Esophagus squamous epithelium (tissue), 5 donors: ENCODE measurements at places on chromosomes 6 and 20.

- DNase-seq = no peak
These were observed 226.1 kb upstream of the GJE1 start for GRCh38 chr6:141906569-141907080.

GRCh38 chr6:340991-341827, 48.9 kb downstream of the DUSP22 start:
- no peak for DNase-seq

DNA sequence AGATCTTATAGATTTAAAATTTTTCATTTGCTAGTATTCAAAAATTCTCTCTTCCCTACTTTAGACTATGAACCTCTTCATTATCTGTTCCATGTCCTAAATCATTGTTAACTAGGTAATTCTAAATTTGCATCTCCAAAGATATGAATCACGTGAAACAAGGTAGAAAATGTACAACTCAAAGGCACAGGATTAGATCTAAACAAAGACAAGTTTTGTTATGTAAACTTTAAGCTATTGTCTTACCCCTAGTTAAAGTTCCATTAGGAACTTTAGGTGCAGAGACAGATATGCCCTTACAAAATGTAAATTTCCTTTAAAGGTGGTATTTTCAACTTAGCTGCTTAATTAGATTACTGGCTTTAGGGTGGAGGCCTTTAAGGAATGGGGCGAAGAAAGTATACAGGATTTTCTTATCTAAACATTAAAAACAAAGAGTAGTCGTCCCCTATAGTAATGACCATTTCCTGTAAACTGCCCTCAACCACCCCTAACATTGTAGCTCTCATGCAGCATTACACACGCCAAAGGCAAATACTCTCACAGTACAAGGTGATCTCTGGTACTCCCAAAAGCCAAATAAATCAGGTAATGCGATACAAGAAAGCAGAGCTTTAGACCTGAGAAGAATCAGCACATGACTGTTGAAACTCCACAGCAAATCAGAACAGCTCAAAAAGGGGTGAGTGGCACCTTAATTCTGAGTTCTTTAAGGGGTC, 57.4 kb upstream of the MRAP2 start:
- DNase-seq = no peak

DNA sequence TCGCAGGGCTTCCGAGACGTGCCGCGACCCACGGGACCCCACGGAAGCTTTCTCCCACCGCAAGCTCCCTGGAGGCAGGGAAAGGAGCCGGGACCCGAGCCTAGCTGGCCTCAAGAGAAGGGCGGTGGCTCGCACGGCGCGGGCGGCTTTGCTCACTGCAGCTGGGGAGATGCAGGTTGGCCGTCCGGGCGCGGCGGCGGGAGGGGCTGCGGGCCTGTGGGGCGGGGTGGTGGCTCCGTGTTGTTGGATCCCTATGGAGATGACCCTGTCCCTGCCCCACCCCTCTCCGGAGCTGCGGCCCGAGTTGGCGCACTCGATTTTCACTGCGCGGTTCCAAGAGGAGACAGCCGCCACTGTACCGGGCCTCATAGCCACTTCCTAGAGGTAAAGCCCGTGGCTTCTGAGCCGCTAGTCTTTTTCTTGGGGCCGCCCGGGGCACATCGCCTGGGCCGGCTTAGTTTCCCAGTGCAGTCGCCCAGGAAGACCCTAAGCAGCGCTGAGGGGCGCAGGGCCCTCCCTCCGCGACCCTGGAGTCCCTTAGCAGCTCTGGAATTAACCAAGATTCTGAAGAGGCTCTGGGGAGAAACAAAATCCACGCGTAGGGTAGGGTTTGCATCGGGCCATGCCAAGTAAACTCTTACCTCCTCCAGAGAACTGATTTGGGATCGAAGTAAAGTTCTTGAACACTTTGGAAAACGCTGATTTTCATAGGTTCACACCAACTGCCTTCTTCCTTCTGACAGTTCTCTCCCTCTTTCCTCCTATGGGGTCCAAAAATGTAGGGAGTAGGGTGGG, at the start of gene ECT2L:
ECT2L (plus strand) TSS at position 279 of the 795 bp plus-strand sequence. CDS start 17,188 bp downstream, outside the sequence.
- no peak for DNase-seq

GRCh38 chr20:57459278-57459677, 65.7 kb downstream of the CTCFL start:
- DNase-seq = no peak

DNA sequence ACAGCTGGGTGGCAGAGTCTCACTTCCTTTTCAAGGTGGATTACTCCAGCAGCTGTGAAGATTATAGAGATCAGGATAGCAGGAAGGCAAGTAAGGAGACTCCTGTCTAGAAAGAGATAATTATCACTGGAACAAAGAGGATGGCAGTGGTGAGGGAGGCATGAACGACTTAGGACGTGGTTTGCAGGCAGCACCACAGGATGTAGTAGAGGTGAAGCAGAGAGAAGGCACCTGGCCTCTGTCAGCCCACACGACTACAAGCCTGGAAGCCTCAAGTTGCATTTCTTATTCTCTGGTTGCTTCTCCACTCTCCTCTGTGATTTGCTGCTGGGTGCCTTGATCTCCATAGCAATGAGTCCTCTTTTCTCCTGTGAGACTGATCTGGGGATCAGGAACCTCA, 62.7 kb downstream of the TSHZ2 start:
- no peak for DNase-seq

DNA sequence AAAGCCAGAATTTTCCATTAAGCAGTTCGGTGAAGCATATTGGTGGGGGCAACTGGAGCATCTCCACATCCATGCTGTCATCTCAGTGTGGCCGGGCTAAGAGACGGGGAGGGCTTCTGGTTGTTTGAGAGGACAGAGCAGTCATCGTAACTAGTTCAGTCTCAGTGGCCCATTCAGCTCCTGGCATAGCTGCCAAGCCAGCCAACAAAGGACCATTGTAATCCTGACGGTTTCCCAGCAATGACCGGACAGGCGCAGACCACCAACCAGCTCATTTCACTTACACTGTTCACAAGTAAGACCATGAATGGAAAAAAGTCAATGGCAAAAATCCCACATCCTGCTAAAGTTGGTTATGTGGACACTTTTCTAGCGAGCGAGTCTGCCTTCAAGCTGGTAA, 14.9 kb upstream of the HDDC2 start:
- DNase-seq = no peak

GRCh38 chr6:155001482-155001881, 6.4 kb downstream of the TIAM2 start:
- no peak for DNase-seq

GRCh38 chr6:26156105-26156849, 69.0 kb downstream of the HFE start:
- DNase-seq = peak; percentile 75

- no peak for DNase-seq
These were observed 54.5 kb downstream of the TRIM38 start for GRCh38 chr6:26016963-26017631.

GRCh38 chr6:50236164-50236563, 186.4 kb upstream of the DEFB112 start:
- DNase-seq = no peak

GRCh38 chr6:42142118-42142835, at the start of gene C6orf132:
TSS of gene C6orf132 (minus strand) at chr6:42142620. CDS start at chr6:42142444, 176 bp downstream.
- DNase-seq = no peak

DNA sequence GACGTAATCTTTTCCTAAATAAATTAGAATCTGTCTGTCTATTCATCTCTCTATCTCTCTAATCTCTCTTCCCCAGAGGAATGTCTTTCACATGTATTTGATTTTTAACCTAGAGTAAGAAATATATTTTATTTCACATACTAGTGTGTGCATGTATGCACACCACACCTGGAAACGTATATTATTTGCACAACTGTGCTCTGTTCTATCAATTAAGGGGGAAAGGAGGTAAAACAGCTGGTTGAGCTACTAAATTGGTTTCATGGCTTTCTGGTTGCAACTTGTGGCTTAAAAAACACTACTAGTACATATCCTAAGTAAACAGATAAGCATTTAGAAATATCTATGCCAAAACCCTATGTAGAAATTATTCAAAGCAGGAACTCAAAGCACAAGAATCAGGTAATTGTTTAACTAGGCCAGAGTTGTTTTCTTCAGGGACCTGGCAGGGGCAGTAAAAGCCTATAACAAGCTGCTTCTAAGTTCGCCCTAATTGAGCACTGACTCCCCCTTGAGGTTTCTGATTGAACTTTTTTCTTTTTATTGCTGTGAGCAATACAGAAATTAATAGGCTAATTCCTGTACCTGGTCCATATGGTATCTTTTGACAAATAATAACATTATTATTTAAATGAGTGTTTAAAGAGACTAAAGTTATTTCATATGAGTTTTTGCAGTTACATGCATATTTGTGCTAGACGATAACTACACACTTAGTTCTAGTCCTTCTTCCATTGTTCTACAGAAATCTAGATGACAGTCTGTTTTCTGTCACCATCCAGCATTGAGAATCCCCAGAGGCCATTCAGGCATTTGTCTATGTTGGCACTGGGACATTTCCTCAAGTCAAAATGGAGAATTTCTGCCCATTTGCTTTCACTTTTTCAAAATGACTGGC, 88.6 kb downstream of the MCHR2 start:
- no peak for DNase-seq

DNA sequence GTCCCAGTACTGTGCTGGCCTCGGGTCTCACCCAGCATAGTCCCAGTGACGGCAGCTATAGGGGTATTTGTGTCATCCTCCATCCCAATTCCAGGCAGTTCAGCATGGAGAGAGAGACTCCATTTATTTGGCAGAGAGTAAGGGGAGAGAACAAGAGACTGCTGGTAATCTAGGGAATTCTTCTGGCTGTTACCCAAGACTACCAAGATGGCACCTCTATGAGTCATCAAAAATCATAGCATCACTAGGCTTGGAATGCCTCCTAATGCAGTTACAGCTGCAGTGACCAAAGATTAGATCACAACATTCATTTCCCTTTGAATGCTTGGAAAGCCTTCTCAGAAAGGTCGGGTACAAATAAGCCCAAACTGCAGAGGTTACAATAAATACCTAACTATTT, 660.4 kb upstream of the FLRT3 start:
- DNase-seq = no peak

GRCh38 chr6:163728442-163729126, 314.1 kb downstream of the QKI start:
- DNase-seq = no peak

- DNase-seq = no peak
These were observed 35.7 kb downstream of the CEBPB start for GRCh38 chr20:50226093-50226974.

GRCh38 chr6:36314221-36315014, 22.3 kb downstream of the BNIP5 start:
- no peak for DNase-seq

GRCh38 chr6:551405-551804, 105.5 kb downstream of the HUS1B start:
- no peak for DNase-seq

GRCh38 chr6:166484863-166485262, 101.6 kb downstream of the RAMACL start:
- DNase-seq = no peak

DNA sequence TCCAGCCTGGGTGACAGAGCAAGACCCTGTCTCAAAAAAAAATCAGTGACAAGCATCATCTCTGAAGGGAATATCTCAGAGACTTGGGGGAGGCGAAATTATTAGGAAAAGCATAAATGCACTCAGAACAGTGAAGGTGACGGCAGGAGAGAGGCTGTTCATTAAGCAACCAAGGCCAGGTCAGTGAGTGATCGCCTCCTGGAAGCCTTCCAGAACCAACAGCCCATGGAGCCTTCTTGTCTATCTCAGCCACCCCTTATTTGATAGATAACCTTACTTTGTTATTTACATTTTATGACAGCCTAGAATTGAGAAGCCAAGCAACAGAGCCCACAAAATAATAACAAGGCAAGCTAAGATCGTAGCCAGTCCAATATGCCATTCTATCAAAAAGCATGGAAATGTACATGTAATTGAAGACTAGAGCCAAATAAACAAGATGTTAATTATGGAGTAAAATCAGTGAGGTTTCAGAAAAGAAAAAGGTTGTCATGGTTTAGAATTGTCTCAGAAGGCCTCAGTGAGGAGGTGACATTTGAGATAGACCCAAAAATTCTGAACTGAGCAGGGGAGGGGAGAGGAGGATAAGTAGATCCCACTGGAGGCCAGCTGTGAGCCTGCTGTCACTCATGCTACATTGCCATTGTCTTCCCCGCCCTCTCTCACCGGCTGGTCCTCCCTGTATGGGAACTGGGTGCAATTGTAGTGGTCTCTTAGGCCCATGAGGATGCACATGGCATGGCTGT, 17.8 kb downstream of the BNIP5 start:
- DNase-seq = no peak

DNA sequence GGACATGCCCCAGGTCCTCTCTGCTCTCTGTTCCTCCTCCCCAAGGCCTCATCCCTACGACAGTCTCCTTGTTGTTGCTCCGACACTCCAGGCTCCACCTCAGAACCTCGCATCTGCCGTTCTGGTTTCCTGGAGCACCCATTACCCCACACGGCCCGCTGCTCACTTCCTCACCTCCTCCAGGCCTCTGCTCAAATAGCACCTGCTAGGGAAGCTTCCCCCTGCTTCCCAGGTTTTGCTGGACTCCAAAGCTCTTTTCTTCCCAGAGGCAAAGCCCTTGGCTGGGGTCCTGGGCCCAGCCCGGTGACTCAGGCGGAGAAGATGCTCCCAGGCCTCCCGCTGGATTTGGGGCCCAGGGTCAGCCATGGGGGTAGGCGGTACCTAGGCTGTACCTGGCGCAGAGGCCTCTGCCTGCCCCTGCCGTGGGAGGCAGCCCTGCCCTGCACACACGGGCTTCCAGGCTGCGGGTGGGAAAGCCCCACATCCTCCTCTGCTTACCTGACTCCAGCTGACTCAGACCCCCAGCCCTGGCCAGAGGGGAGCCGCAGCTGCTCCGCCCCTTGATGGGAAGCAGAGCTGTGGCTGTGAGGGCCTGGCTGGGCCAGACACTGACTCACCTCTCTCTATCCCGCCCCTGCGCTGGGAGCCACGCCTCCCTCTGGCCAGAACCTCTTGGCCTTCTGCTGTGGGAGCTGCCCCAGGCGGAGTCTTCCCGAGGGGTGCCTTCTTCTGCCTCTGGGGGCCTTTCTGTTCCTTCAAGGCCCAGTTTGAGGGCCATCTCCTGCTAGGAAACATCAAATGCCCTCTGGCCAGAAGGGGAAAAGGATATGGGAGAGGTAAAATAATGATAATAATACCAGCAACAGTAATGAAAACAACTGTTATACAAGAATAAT, 130.5 kb downstream of the CEBPB start:
- peak; percentile 30 for DNase-seq

- DNase-seq = no peak
These were observed 384.8 kb downstream of the ADGRB3 start for GRCh38 chr6:69019832-69020231.

- no peak for DNase-seq
These were observed 509.6 kb downstream of the PRKN start for GRCh38 chr6:162217811-162218493.
